Chondrocyte (in vitro differentiated cells): ENCODE measurements at places on chromosomes 6 and 20. TPM values are rescaled to one million over a fixed set of nuclear protein-coding genes. Genes with fewer than 3 reads are reported as not detected.

DNA sequence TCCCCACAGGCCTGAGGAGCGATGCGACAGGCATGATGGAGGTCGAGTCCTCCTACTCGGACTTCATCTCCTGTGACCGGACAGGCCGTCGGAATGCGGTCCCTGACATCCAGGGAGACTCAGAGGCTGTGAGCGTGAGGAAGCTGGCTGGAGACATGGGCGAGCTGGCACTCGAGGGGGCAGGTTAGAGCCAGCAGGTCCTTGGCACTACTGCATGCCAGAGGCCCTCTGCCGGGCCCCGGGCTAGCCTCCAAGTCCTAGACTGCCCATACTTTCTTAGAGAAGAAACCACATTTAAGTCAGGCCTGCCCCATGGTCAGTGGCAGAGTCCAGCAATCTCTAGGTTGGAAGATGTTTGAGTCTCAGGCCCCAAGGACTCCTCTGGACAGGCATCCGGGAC is 32.1 kb downstream of the PKIG start:
- no peak for DNase-seq

DNA sequence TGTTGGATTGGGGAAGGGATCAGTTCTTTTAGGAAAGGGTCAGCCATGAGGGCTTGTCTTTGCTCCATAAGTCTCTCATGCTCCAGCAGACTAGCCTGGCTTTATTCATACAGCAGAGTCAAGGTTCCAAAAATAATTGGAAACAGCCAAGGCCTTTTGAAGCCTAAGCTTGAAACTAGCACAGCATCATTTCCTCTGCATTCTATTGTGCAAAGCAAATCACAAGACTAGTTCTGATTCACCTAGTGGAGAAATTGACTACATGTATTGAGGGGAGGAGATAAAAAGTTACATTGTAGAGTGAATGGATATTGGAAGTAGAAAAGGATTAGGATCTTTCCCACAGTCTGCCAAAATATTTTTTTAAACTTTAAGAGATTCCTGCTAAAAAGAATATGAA is 159.3 kb upstream of the PLCB4 start:
- DNase-seq, result no peak

Gene TPBG
- 10.6 to 11.9 TPM (median 11.2 TPM) in 3 replicates for total RNA-seq

DNA sequence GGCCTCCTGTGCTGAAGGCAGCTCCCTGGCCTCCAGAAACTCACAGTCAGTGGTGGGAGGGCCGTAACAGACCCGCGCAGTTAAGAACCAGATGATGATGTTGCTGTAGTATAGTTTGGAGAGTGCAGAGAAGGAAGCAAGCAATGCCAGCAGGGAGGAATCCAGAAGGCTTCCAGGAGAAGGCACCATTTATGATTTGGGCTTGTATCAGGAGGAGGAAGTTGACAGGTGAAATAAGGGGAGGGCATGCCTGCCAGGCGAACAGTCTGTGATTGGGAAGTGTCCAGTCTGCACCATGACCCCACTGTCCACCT is 13.3 kb upstream of the BAK1 start:
- DNase-seq, result no peak
